Nephron progenitor cell (in vitro differentiated cells): ENCODE measurements at places on chromosomes 16 and 17.

DNA sequence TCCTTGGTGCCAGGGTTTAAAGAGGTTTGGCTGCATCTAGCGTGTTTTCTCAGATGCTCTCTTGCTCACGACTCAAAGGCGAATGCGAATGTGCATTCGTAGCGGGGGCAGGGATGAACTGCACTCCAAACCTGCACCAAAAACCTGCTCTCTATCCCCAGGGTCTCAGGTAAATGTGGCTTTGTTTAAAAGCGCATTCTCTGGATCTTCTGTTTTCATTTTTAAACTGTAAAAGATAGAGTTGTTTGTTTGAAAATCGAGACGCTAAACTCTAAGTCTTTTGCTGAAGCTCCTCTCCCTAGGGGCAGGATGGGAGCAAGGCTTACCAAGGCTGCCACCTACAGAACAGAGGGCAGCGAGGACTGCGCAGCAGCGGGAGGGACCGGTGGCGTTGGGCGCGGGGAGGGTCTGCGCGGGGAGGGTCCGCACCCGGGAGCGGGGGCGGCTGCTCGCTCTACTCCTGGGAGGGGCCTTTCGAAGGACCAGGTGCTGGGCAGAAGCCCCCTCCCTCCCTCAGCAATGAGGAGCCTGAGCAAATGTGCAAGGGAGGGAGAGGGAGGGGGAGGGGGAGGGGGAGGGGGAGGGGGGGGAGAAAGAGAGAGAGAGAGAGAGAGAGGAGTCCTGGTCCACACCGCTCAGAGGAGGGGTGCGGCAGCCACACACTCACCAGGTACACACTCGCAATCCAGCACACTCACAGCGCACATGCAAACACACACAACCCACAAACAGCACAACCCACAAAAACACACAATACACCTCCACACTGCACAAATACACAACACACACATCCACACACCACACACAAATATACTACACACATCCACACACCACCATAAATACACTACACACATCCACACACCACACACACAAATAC is 142.8 kb downstream of the GRIN2A start:
- peak; percentile 60 for DNase-seq

DNA sequence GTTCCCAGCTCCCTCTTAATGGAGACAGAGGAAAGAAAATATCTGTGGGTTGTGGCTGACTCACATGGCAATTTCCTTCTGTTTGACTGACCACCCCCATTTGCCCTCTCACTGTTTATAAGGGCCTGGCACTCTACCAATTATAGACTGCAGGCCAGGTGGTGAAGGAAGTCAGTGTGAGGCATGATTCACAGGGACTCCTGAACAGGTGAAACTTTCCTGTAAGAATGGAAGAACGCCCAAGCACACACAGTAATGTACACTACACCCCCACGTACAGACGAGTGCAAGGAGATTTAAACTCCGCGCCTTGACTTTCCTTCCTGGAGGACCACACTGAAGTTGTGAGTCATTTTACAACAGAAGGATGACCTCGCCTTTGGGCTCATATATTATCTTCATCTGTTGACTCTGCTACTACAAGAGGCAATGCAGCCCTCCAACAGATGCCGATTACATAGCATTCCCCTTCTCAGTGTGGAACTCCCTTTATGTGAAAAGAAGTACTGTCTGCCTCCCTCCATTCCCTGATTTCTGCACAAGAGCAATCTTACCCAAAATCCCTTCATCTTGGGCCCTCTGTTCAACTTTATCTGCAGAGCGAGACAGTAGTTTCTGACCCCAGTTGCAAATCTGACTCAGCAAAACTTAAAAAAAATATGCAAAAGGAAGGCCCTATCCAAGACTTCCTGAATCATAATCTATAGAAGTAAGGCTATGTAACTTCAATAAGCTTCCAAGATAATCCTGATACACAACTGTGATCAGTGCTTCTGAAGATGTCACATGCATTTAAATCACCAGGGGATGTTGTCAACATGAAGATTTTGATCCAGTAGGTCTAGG is 163.6 kb downstream of the SHISA6 start:
- DNase-seq: no peak

DNA sequence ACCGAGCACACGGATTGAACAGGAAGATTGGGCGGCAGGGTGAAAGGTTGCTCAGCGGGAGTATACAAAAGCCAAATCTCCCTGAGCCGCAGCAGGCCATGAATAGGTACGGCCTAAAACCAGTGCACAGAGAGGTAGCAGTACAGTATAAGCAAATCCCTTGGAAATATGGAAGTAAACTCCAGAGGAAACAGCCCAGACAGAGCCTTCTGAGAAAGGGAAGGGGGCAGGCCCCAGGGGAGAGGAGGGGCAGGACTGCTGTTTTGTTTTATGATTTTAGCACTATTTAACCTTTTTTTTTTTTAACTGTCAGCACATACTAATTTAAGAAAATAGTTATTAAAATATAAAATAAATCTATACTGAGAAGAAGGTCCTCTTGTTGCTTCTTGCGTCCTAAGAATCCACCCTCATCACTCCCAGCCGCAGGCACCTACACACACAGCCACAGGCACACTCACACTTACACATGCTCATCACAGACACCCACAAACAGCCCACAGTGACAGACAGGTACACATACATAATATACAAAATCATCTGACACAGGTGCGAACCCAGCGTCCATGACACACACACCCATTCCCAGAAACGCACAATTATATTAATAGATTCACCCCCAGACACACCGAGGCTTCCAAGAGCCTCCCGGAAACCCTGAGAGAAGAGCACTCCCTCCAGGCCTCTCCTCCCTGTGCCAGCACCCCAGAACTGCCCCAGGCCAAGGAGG is 12.8 kb downstream of the PLXDC1 start:
- no peak for DNase-seq

GRCh38 chr17:76132574-76133338 is 8.3 kb downstream of the FOXJ1 start:
- no peak for DNase-seq

DNA sequence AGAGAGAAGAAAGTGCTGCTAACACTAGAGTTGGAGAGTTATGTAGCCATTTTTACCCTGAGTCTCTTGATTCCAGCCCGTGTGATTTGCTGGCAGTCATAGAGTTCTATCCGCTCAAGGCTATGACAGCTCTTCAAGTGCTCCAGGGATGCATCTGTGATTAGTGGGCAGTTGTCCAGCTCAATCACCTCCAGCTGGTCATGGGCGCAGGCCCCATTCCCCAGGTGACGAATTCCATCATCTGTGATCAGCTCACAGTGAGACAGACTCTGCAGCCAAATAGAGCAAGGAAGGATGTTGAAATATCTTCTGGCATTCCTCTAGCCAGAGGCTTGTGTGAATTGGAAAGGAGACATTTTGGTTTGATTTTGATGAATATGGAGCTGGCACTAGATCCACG is 38.4 kb upstream of the STAC2 start:
- DNase-seq: no peak

GRCh38 chr17:9929871-9930270 is 24.8 kb upstream of the RCVRN start:
- DNase-seq: no peak

- peak; percentile 90 for DNase-seq
Observed at GRCh38 chr16:67666559-67667452, at the start of the genes C16orf86 and ENKD1. Gene C16orf86, plus strand, starts transcription at chr16:67666814. Its CDS starts 157 bp downstream, at chr16:67666971. Gene ENKD1, minus strand, starts transcription at chr16:67666750. Its CDS starts 308 bp downstream, at chr16:67666442.

DNA sequence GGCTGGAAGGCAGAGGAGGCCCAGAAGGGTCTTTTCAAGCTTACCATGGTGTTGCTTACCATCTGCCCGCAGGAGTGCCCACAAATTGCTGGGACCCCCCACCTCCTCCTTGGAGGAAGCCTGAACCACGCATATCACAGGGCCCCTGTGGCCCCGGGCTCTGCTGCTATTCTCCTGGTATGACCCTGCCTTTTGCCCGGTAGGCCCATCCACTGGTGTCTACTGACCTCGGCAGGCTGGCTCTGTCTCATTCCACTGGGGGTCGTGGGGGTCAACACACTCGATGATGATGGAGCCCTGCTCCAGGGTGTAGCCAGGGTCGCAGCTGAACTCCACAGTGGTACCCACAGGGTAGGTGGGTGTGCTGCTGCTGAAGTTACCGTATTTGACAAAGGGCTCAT is 8.2 kb upstream of the PHF12 start:
- no peak for DNase-seq
